ENCODE measurements at places on chromosomes 5 and 9. TPM values are rescaled to one million over a fixed set of nuclear protein-coding genes. Genes with fewer than 3 reads are reported as not detected.

CCNI2 gene
- not detected for total RNA-seq

DMRTA1 gene
- total RNA-seq, result 0.83 TPM

VDAC1 gene
- 73.1 TPM for total RNA-seq

NUDT2 gene
- total RNA-seq, result 45.3 TPM

SLC4A9 gene
- not detected for total RNA-seq

SLC34A3 gene
- total RNA-seq, result not detected

ADAMTSL2 gene
- total RNA-seq, result 0.81 TPM

PCDHGA1 gene
- total RNA-seq, result 1.1 TPM

Data from sigmoid colon (tissue), 7 donors.